Breast epithelium (tissue), 4 donors: ENCODE measurements at places on chromosomes 6 and 20. TPM values are rescaled to one million over a fixed set of nuclear protein-coding genes. Genes with fewer than 3 reads are reported as not detected.
A peak's percentile ranks its signal among the peaks of the same experiment; 100 is the strongest.

Gene MOXD1
- 1.9 TPM for total RNA-seq

Gene ABRACL
- 10.9 TPM for total RNA-seq

Gene ASIP
- total RNA-seq: not detected

Gene RPS10
- 2,573 TPM for total RNA-seq

Gene UBD
- total RNA-seq: 2.9 TPM

Gene OR2H2
- total RNA-seq: not detected

Gene SLC17A2
- not detected for total RNA-seq

Gene BMP5
- total RNA-seq: 1.3 TPM

Gene IPCEF1
- 3.7 TPM for total RNA-seq

Gene EEF1A1
- 12,629 TPM for total RNA-seq

- H3K4me3 ChIP-seq: no peak overlapping the region
- peaks cover 3% of the 10 kb centered on the region for H3K27me3 ChIP-seq
- no peak for DNase-seq
- H3K4me1 ChIP-seq: no peaks in the 10 kb centered on the region
Measured at GRCh38 chr20:45318948-45319347, 10.8 kb upstream of the MATN4 start.

DNA sequence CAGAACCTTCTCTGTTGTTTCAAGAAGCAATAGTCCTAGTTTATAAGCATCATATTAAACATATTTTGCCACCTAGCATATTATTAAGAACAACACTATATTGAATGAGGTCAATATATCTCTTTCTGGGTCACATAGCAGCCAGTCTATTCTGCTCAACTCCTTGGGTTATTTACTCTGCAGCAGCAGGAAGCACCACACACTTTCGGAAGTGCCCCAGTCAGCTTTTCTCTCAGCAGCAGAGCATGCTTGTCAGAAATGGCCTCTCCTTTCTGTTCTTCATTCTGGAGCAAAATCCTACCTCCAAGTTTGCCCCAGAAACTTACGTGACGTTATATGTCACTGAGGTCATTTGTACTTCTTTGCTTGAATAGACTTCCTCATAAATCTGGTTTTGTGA, 22.7 kb downstream of the CFAP206 start:
- H3K4me3 ChIP-seq: no peak overlapping the region
- no peaks in the 10 kb centered on the region for H3K4me1 ChIP-seq
- H3K27me3 ChIP-seq: no peaks in the 10 kb centered on the region
- no peak overlapping the region for H3K27ac ChIP-seq

- no peak overlapping the region for H3K4me3 ChIP-seq
- no peaks in the 10 kb centered on the region for H3K36me3 ChIP-seq
- no peaks in the 10 kb centered on the region for H3K4me1 ChIP-seq
- no peak overlapping the region for H3K27ac ChIP-seq
- no peak for DNase-seq
- H3K27me3 ChIP-seq: peaks cover 22% of the 10 kb centered on the region
Measured at GRCh38 chr6:32764048-32764447, 716 bp upstream of the HLA-DQB2 start.

DNA sequence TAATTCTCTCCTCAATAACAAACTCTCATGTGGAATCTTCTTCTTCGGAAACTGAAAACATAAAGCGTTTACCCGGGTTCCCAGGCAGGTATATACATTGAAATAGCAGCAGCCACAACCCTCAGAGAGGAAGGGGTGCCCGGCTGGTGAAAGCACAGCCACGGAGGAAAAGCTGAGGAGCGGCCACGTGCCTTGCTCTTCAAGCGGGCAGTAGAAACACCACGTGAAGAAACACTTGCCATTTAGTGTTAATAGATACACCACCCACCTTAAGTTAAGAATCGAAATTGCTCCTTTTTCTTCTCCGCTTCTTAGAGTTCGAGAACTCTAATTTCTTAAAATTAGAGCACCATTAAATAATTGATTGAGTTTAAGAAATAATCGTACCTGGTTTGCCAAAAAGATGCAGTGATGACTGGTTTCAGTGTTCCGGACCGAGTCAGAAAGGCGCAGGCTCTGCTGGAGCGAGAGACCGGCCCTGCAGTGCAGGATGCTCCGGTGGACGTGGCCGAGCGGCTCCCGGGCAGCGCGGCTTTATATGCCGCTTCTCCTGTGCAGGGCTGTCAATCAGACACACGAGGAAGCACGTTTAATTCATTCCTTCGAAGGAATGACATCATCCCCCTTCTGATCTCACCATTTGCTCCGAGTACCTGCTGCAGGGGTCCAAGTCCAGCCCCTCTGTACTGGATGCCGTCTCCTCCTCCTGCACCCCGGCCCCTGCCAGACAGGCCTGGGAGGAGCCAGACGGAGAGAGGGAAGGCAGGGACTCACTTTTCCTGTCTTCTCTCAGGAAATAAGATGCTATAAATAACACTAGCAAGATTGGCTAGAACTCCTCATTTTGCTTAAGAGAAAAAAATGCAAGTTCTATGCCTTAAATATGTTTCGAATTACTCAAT, at the start of gene THBS2:
Gene THBS2 (minus strand): TSS at position 510 of the 902 bp plus-strand sequence. CDS start 3,062 bp downstream, outside the sequence.
- H3K27me3 ChIP-seq: peaks cover 8% of the 10 kb centered on the region
- H3K36me3 ChIP-seq: no peaks in the 10 kb centered on the region

- no peaks in the 10 kb centered on the region for H3K27me3 ChIP-seq
- no peak for DNase-seq
- no peak overlapping the region for H3K4me3 ChIP-seq
Measured at GRCh38 chr6:146351018-146351417, 192.6 kb upstream of the RAB32 start.

GRCh38 chr20:2699775-2700413, 7.3 kb downstream of the EBF4 start:
- DNase-seq: no peak
- H3K4me3 ChIP-seq: no peak overlapping the region
- H3K36me3 ChIP-seq: no peaks in the 10 kb centered on the region
- H3K27ac ChIP-seq: no peak overlapping the region

DNA sequence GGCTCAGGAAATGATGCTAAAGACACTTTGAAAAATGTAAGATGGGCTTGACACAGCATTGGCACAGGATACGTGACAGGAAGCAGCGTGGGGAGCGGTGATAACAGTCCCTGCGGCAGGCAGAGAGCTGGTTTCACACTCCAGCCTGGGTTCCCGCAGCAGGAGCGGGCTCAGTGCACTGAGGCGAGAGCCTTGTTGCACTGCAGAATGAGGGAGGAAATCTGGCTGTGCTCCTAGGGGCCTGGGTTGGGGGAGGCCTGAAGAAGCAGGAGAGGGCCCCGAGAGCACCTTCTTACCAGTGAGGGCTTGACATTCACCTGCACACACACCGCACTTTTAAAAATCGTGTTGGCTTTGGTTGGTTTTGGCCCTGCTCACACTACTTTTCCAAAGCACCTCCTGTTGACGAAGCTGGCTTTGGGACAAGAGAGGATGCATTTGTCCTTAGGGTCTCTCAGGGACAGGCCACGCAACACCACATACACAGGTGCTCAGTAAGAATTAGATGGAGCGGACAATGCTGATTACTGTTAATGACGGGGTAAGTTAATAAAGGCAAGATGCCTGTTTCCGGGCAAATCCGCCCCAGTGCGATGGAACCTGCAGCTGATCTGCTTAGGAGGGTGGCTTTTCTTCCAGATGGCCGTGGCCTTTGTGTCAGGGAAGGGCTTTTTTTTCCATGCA, 49.4 kb upstream of the ARMC2 start:
- no peaks in the 10 kb centered on the region for H3K27me3 ChIP-seq
- no peak for DNase-seq
- H3K36me3 ChIP-seq: no peaks in the 10 kb centered on the region
- H3K4me1 ChIP-seq: no peaks in the 10 kb centered on the region
- H3K4me3 ChIP-seq: no peak overlapping the region

DNA sequence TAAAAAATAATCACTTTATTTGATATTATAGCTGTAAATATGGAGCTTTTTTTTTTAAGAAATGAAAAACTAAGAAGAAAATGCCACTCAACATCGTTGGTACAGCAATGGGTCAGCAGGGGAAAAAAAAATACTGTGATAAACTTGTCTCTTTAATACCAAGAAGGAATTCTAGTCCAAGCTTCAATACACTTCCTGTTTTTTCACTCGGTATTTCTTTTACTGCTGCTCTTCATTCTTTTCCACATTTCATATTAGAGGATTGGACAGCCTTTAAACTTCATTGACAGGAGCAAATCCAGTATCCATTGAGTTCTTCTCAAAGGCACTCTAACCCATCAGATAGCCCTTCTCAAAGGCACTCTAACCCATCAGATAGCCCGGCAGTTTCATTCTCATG, 22.2 kb upstream of the EZR start:
- no peak for DNase-seq
- H3K27ac ChIP-seq: no peak overlapping the region
- H3K36me3 ChIP-seq: no peaks in the 10 kb centered on the region
- no peak overlapping the region for H3K4me3 ChIP-seq

GRCh38 chr6:126210398-126211075, 129.4 kb upstream of the CENPW start:
- DNase-seq: no peak
- H3K4me1 ChIP-seq: no peaks in the 10 kb centered on the region
- H3K27me3 ChIP-seq: no peaks in the 10 kb centered on the region
- no peak overlapping the region for H3K27ac ChIP-seq
- no peaks in the 10 kb centered on the region for H3K36me3 ChIP-seq

- H3K27me3 ChIP-seq: peaks cover 35% of the 10 kb centered on the region
- H3K4me3 ChIP-seq: no peak overlapping the region
- DNase-seq: no peak
- H3K27ac ChIP-seq: no peak overlapping the region
- H3K4me1 ChIP-seq: no peaks in the 10 kb centered on the region
Measured at GRCh38 chr20:38685853-38686473, 38.3 kb upstream of the SLC32A1 start.

GRCh38 chr6:65803186-65803585, 96.2 kb upstream of the EYS start:
- H3K27ac ChIP-seq: no peak overlapping the region
- no peaks in the 10 kb centered on the region for H3K36me3 ChIP-seq
- H3K4me1 ChIP-seq: no peaks in the 10 kb centered on the region
- no peaks in the 10 kb centered on the region for H3K27me3 ChIP-seq
- DNase-seq: no peak

DNA sequence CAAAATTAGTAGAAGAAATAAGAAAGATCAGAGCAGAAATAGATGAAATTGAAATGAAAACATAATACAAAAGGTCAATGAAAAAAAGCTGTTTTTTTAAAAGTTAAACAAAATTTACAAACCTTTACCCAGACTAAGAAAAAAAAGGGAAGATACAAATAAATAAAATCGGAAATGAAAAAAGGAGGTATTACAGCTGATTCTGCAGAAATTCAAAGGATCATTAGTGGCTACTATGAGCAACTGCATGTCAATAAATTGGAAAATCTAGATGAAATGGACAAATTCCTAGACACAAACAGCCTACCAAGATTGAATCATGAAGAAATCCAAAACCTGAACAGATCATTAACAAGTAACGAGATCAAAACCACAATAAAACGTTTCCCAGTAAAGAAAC, 59.2 kb downstream of the ZFP64 start:
- no peak overlapping the region for H3K27ac ChIP-seq
- no peak for DNase-seq
- H3K4me3 ChIP-seq: no peak overlapping the region
- H3K27me3 ChIP-seq: no peaks in the 10 kb centered on the region
- H3K36me3 ChIP-seq: no peaks in the 10 kb centered on the region

DNA sequence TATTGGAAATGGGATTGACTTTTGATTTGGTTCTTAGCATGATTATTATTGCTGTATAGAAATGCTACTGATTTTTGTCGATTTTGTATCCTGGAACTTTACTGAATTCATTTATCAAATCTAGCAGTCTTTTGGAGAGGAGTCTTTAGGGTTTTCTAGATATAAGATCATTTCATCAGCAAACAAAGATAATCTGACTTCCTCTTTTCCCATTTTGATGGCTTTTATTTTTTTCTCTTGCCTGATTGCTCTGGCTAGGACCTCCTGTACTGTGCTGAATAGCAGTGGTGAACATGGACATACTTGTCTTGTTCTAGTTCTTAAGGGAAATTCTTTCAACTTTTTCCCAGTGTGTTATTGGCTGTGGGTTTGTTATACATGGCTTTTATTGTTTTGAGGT, 64.6 kb downstream of the ZC2HC1B start:
- no peaks in the 10 kb centered on the region for H3K4me1 ChIP-seq
- DNase-seq: no peak
- no peak overlapping the region for H3K27ac ChIP-seq
- no peak overlapping the region for H3K4me3 ChIP-seq
- no peaks in the 10 kb centered on the region for H3K36me3 ChIP-seq
- no peaks in the 10 kb centered on the region for H3K27me3 ChIP-seq

GRCh38 chr6:8322659-8323058, 112.7 kb downstream of the SLC35B3 start:
- H3K27me3 ChIP-seq: no peaks in the 10 kb centered on the region
- H3K4me3 ChIP-seq: no peak overlapping the region
- DNase-seq: no peak
- no peaks in the 10 kb centered on the region for H3K36me3 ChIP-seq
- H3K27ac ChIP-seq: no peak overlapping the region
- no peaks in the 10 kb centered on the region for H3K4me1 ChIP-seq

DNA sequence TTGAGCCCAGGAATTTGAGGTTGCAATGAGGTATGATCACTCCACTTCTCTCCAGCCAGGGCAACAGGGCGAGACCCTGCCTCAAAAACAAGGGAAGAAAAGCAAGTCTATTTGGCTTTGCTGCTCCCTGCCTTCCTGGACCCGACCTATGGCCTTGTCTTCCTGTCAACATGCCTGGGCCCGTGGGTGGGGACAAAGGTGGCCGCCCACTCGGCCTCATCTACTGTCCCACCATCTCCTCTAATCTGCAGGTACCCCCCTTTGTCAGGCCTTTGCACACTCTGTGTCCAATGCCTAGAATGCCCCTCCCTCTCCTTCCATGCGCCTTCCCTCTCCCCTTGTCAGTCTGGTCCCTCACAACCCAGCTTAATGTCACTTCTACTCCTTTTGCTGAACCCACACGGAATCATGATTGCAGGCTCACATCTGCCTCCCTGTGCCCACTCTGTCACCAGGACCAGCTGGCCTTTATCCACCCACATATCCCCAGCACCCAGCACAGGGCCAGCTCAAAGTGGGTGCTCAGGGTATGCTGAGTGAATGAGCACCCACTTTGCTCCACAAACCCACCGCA, 40.3 kb downstream of the MDFI start:
- H3K36me3 ChIP-seq: no peaks in the 10 kb centered on the region
- no peak overlapping the region for H3K4me3 ChIP-seq
- no peak overlapping the region for H3K27ac ChIP-seq
- H3K4me1 ChIP-seq: no peaks in the 10 kb centered on the region
- DNase-seq: no peak
- no peaks in the 10 kb centered on the region for H3K27me3 ChIP-seq

- no peak for DNase-seq
- no peaks in the 10 kb centered on the region for H3K4me1 ChIP-seq
- no peak overlapping the region for H3K27ac ChIP-seq
- no peaks in the 10 kb centered on the region for H3K36me3 ChIP-seq
Measured at GRCh38 chr6:80133020-80133419, 26.5 kb downstream of the BCKDHB start.

- DNase-seq: no peak
- no peaks in the 10 kb centered on the region for H3K27me3 ChIP-seq
- H3K36me3 ChIP-seq: no peaks in the 10 kb centered on the region
- H3K4me3 ChIP-seq: peak overlapping the region; percentile 70
Measured at GRCh38 chr20:63652192-63652980, 838 bp downstream of the STMN3 start.
